ENCODE measurements at places on chromosomes 2 and 18.

DNA sequence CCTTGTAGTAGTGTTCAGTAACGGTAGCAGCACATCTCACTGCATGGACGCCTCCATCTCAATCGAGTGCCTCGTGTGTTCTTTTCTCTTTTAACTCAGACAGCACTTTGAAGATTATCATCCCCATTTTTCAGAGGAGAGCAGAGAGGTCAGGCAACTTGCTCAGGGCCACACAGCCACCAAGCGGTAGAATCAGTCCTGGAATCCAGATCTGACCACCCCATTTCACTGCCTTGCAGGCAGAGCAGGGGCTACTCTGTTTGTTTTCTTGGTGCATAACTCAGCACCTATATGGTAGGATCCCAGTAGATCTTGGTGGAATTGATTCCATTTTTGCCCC lies 129.5 kb downstream of the SMAD7 start:
- peak; percentile 4 for DNase-seq

DNA sequence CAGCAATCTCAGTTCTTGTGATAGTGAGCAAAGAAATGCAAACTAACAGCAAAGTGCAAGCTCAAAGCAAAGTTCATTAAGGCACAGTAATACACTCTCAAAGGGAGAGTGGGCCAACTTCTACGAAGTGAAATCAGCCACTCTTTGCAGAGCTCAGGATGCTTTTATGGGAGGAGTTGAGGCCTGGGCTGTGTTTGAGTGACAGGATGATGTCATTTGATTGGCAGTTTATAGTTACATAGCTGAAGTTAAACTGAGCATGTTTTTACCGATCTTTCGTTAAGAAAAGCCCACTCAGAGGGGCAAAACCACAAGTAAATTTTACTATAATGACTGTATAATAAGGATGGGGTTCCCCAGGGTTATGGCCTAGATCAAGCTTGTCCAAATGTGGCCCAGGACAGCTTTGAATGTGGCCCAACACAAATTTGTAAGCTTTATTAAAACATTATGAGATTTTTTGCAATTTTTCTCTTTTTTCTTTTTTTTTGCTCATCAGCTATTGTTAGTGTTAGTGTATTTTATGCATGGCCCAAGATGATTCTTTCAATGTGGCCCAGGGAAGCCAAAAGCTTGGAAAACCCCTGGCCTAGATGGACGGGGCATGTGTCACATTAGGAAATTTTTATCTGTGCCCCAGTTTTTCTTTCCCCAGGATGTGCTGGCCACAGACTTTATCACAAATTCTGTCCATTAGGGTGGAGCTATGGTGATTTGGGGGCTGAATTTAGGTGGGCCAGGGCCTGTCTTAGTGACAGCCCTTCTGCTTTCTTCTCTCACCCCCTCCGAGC lies 8.3 kb upstream of the DNAH7 start:
- no peak for DNase-seq

DNA sequence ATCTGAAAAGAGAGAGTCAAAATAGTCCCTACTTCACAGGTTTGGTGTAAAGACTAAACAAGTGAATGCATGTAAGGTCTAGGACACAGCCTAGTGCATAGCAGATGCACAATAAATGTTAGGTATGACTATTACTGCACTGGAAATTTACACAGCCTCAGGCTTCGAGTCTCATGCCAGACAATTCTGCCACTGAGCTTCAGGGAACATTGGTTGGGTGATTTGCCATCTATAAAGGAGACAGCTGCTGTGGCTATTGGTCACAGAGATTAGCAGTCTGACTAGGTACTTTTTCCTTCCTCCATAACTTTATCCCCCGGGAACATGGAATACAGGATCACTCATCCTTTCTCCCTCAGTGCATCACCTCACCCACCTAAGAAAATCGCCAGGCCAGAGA lies 89.2 kb downstream of the FAM124B start:
- no peak for DNase-seq

- DNase-seq, result no peak
These were observed 136.6 kb downstream of the RNF152 start for GRCh38 chr18:61756244-61756643.

GRCh38 chr2:56348392-56349210 lies 164.8 kb downstream of the CCDC85A start:
- no peak for DNase-seq

DNA sequence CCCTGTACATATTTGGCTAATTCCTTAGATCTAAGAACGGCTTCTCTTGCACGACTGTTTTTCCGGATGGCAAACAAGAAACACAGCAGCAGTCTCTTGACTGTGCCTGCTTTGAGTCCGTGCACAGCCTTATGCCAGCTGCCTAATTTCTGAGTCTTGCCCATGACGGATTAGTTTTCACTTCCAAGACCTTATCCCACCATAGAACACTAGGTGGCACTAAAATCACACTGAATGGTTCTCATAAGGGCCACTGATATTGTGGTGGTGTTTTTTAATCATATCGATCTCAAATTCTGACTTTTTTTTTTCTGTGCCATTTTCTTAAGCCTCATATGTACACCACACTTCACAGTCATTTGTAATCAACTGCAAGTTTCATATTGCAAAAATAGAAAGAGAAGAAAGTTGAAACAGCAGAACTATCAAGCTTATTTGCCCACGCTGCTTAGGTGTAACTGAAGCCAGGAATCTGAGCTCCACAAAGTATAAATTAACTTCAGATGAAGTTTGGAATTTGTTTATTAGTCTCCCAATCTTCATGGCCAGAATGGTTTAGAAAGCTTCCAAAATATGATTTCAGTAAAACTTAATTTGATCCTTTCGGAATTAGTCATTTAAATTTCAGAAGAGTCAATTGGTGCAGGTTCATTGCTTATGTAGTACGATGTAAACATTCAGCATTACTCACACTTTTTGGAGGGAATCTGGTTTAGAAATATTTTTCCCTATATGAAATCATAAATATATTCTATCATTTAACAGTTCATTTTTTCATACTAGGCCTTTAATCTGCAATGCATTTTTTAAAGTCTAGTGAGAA lies 45.5 kb upstream of the SCN7A start:
- peak; percentile 34 for DNase-seq

- no peak for DNase-seq
These were observed 28.7 kb downstream of the SRSF7 start for GRCh38 chr2:38722271-38723061.

DNA sequence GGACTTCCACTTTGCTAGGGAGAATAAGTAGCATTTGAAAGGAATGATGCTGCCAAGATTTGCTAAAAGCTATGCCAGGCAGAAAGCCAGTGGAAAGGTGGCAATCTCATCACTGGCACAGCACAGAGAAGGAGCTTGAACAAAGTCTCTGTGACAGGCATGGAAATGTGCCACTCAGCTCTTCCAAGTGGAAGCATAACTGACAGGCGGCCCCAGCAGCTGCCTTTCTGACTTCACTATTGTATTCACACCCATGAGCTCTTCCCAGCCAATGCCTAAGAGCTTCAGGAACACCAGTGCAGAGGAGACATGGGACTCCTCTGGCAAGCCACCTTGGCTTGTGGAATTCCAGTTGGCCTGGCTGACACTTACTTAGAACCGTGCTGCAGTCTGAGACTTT lies 134.6 kb upstream of the REG3G start:
- peak; percentile 17 for DNase-seq

- no peak for DNase-seq
These were observed 116.3 kb downstream of the SEPTIN10 start for GRCh38 chr2:109497463-109497862.

Data from right hindlimb (tissue), 1 donor.